T-helper 17 cell (primary cell): ENCODE measurements at places on chromosomes 16 and 17.

GRCh38 chr17:11109106-11109505 lies 131.9 kb upstream of the SHISA6 start:
- DNase-seq = no peak

DNA sequence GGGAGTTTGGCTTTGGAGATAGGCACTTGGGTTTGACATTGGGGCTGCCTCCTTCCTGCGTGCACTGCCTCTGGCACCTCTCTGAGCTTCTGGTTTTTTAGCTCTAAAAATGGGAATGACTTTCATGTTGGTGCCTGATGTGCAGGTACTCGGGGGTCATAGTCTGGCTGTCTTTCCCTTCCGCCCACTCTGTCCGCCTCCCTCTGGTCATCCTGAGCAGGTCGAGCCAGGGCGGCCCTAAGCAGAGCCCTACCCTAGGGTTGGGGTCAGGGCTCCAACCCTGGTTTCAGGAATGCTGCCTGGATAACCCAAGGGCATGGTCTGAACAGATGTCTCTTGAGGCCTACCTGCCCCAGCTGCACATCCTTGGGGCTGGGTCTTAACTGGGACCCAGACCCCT lies 64.8 kb downstream of the CMIP start:
- no peak for DNase-seq

- no peak for DNase-seq
Measured at GRCh38 chr16:48082516-48082915, 73.3 kb downstream of the ABCC12 start.

GRCh38 chr17:73482894-73483293 lies 161.4 kb downstream of the SDK2 start:
- DNase-seq = no peak

DNA sequence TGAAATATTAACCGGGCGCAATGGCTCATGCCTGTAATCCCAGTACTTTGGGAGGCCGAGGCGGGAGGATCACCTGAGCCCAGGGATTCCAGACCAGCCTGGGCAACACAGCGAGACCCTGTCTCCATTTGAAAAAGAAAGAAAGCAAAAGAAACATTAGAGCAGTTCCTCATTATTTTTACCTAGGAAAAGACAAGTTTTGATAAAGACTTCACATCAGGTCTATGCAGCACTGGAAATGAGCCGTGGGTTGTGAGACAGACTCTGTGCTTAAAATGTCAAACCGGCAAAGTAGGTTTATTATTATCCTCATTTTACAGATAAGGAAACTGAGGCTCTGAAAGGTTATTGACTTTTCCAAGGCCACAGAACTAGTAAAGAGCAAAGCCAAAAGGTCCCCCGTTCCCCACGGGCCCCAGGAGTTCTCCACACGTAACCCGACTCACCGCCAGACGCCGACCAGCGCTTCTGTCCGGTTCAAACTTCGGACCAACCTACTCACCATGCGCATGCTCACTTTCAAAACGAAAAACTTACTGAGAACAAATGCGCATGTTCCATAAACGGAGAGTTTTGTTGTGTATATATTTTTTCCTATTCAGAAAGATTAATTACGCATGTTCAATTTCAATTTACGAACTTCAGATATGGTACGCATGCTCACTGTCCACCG lies 356 bp downstream of the TUBD1 start:
- peak; percentile 8 for DNase-seq

GRCh38 chr17:56896968-56897359 lies 16.9 kb downstream of the TRIM25 start:
- DNase-seq = no peak

GRCh38 chr16:79213214-79213613 lies 387.3 kb downstream of the MAF start:
- no peak for DNase-seq

DNA sequence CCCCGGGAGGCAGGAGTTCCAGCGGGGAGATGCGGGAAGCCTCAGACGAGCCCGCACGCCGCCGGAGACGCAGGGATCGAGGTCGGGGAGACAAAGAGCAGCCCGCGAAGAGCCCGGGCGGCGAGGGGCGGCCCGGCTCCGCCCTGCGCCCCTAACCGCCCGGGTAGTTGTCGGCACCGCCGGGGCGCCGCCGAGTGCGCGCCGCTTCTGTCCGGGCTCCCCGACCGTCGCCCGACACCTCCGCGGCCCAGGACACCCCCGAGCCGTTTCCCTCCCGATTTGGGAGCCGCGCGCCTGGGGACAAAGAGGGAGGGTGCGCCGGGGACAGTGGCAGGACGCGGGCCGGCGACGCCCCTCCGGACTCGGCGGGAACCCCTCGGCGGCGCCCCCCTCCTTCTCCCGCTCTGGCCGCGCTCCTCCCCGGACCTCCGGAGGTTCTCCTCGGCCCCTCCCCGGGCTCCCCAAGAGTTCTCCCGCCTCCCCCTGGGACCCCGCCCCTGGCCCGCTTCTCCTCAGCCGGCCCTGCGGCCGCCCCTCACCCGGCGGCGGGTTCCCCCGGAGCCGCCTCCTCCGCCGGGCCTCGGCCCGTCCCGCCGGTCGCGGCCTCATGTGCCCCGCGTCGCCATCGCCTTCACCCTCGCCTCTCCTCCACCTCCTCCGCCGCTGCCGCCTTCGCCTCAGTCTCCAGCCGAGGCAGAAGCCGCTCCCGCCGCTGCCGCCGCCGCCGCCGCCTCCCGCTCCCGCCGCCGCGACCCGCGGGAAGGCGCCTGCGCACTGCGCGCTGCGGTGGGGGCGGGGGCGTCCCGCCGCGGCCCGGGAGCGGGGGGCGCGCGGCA lies at the start of gene GJC1:
Gene GJC1, minus strand, starts transcription at position 765 of the 836 bp plus-strand sequence. CDS start 24,470 bp downstream, outside the sequence.
- DNase-seq = no peak

DNA sequence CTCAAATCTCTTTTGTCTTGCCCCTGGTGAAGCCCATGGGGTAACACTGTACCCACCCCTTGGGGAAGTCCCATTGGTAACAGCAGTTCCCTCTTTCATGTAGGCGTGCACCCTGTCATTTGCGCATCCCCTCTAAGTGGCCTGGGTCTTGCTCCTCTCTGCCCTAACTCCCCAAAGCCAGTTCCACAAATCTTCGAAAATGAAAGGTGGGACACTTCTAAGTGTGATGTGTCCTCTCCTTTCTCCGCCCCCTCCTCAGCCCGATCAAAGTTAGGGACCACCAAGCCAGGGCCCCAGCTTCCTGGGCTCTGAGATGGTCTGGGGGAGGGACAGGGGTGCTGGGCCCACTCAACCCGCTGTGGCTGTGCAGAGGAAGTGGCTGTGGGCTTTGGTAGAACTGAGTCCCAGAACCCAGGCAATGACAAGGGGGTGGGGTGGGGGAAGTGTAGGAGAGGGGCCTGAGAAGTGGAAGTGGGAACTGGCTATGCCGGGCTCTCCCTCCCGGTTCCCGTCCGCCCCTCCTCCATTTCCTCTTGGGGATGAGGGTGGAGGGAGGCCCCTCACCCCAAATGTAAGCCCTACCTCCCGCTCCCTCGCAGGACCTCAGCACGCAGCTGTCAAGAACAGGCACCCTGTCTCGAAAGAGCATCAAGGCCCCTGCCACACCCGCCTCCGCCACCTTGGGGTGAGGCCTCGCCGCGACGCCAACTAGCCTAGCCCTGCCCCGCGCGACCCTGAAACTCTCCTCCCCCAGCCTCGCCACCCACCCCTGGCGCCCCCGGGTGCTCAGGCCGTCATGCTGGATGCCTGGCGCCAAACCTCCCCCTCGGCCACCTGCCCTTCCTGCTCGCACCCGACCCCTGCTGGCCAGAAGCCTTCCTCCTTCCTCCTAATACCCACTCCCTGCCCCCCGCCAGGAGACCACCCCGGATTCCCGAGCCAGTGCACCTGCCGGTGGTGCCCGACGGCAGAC lies 8.7 kb downstream of the ABI3 start:
- no peak for DNase-seq

DNA sequence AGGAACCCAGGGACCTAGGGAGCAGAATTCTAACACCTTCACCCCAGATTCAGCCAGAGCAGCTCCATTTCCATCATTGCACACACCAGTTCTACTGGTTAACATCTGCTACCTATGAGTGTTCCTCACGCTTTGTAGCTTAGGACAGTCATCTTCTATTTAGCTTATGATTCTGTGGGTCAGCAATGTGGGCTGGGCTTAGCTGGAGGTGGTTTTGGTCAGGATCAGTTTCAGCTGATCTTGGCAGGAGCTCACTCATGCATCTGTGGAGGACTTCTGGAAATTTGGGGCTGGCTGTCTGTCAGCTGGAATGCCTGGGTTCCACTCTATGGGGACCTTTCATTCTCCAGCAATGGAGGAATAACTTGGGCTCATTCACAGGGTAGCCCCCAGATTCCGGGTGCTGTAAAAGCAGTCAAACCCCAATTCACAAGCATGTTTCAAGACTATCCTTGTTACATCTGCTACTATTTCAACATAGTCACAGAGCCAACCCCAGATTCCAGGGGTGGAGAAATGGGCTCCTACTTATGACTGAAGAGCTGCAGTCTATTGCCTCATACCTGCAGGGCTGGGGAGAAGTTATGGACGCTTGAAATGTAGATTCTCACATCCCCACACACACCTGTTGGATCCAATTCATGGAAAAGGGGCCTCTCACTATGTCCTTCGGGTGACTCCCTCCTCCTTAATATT lies 3.4 kb upstream of the HP start:
- DNase-seq = no peak

GRCh38 chr17:72506773-72507172 lies 386.0 kb downstream of the SOX9 start:
- DNase-seq = no peak

DNA sequence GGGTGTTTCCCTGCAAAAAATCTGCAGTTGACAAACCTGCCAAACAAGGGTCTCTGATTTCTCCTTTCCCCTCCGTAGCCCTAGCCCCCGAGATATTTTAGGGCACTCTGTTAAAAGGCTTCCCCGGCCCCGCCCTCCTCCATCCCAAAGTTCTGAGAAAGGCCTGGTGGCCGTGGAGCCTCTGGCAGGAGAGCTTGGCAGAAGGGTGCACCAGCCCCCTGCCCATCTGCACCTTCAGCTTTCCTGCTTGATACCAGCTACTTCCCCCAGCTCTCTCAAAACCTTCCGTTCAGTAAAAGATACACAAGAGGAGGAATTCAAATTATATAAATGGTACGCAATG lies 711 bp upstream of the CANT1 start:
- peak; percentile 0 for DNase-seq
